ENCODE measurements at places on chromosomes 3 and 15.

GRCh38 chr15:68633231-68634121 lies 54.7 kb downstream of the CORO2B start:
- DNase-seq = no peak

DNA sequence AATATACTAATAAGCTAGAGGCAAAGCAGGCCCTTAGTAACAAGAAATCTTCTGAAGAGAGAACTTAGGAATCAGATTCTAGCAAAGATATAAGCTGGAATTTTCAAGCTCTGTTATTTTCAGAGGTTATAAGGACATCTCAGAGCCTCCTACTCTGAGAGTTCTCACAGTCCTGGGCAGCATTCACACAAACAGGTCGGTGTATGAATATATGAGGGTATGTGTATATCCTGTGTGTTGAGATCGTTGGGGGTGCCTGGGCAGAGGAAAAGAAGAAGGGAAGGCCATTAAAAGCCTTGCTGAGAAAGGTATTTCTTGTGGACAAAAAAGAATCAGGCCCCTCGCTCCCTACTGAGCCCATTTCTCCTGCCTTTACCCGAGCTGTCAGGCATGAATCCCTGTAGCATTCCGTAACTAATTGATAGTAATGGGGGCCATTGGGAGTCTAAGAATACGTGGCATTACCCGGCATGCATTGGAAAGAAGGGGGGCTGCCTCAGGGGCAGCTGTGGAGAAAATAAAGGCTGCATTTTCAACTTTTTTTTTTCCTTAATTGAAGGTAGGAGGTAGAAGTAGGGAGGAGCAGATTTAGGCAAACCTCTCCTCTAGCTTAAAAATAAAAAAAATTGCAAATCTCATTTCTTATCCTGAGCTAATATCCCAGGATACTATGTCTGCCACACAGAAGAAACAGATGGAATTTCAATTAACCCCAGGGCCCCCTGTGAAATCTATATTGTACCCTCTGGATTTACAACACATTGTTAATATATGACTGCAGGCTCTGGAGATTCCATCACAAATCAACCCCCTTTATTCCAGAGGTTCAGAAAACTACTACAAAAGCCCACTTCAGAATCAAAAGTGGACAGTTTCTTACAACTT lies 103.8 kb downstream of the GTPBP8 start:
- no peak for DNase-seq

DNA sequence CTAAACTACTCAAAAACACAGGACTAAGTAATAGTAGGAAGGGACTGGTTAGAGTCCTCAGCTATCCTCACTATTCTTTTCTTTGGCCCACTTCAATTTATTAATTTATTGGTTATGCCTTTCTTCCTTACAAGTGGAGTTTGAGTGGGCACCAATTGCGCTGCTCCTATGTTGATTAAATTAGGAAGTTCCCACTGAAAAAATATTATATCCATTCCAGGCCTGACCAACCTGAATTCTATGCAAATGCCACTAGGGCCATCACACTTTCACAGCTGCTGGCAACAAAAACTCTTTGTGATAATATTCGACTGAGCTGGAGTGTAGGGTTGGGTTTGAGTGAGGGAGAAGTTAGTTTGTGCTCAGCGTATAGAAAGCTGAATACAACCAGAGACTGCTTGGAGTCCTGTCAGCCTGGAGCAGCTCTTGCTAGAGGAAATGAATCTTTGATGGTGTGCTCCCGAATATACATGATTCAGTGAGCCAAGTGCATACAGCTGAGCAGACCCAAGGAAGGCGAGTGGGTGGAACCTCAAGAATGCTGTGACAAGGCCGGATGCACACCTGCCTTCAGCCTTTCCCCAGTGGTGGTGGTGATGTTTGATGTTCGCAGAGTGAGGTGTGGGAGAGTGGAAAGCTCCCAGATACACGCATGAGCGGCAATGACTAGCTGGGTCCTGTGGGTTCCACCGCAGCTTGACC lies 1.5 kb downstream of the ARHGEF3 start:
- no peak for DNase-seq

GRCh38 chr3:171556148-171556547 lies 95.9 kb upstream of the TNIK start:
- DNase-seq = no peak

GRCh38 chr3:76991165-76991564 lies 48.7 kb upstream of the ROBO2 start:
- DNase-seq = no peak

GRCh38 chr15:83100097-83100646 lies 7.3 kb upstream of the TM6SF1 start:
- DNase-seq = no peak

DNA sequence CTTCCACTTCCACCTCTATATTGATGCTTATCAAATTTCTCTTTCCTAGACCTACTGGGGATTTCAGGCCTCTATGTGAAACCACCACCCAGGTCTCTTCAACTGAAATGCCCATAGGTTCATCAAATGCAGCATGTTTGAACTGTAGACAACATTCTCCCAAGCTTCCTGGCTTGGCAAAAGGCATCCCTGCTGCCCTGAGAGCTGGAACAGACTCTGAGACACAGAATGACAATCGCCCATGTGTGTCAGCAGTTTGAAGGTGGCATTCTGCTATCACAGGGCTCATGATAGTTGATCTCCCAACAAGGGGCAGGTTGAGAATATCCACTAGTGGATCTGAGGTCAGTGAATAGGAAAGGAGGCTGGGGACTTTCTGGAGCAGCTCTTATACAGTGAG lies 200.7 kb downstream of the RPLP1 start:
- DNase-seq = no peak

DNA sequence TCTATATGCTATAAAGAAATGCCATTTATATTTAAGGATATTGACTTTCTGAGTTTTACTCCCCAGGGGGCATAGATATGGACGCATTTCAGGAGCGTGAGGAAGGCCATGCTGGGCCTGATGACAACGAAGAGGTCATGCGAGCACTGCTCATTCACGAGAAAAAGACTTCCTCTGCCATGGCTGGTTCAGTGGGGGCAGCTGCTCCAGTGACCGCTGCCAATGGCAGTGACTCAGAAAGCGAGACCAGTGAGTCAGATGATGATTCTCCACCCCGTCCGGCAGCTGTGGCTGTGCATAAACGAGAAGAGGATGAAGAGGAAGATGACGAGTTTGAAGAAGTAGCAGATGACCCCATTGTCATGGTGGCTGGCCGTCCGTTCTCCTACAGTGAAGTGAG lies 38.4 kb downstream of the GTF2E1 start:
- no peak for DNase-seq

GRCh38 chr3:106309274-106309673 lies 440.5 kb upstream of the CBLB start:
- no peak for DNase-seq

DNA sequence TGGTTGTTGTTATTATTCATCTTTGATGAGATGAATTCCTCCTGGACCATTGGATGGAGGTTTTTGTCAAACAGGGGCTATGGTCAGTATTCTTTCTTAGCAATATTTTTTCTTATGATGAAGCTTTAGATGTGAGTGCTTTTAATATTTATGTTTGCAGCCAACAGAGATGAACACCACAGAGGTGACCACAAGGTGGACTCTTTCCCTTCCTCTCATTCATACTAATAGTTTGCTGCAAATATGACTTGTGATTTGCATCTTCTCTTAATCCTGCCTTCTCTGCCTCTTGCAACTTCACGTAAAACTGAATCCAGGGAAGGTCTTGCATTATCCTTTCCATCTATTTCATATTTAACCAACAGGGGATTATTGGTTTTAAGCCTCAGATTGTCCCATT lies 473.1 kb upstream of the UBE2E2 start:
- no peak for DNase-seq

- DNase-seq = no peak
Observed at GRCh38 chr3:147903026-147903425, 493.9 kb downstream of the ZIC1 start.

- DNase-seq = no peak
Observed at GRCh38 chr3:117306299-117306698, 596.7 kb downstream of the TUSC7 start.

GRCh38 chr3:184908859-184909258 lies 96.9 kb downstream of the VPS8 start:
- DNase-seq = no peak

GRCh38 chr3:113532698-113533533 lies 561 bp downstream of the SIDT1 start:
- no peak for DNase-seq

DNA sequence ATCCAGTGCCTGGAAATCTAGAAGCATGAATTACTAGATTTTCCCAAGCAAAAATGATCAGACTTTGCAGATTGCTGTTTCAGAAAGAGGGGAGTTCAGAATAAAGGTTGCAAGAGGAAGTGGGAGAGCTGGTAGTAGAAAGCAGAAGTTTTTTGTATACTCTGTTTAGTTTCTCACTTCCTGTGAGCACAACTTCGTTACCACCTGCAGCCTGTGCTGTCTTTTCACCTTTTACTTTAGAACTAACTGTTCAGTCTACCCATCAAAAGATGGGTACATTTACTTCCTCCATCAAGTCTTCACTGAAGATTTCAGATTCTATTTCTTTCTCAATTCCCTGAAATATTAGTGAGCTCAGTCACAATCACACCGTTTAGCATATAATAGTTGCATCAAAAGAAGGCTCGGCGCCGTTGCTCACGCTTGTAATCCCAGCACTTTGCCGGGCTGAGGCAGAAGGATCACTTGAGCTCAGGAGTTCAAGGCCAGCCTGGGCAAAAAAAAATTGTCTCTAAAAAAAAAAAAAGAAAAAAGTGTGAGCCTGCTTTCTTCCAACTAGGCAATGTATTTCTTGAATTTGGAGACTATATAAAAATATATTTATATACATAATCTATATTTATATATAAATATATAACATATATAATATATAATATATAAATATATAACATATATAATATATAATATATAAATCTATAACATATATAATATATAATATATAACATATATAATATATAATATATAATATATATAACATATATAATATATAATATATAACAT lies 1.8 kb upstream of the CEP97 start:
- DNase-seq = no peak

DNA sequence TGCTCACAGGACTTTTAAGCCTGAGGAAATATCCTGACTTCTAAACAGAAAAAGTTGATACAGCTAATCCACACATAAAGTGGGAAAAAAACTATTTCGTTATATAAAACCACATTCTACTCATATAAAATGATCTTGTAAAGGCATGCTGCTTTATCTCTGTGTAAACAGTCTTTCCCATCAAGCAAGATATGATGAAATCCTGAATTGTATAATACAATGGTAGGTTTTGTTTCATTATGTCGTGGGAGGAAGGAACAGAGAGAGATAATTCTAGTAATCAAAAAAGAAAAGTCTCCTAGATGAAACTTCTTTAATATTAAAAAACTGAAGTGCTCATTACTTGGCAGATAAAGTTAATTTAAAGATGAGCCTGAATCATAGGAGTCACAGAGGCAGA lies 92.6 kb upstream of the SNTN start:
- DNase-seq = no peak

GRCh38 chr15:72827226-72827625 lies 43.7 kb upstream of the ADPGK start:
- DNase-seq = no peak

DNA sequence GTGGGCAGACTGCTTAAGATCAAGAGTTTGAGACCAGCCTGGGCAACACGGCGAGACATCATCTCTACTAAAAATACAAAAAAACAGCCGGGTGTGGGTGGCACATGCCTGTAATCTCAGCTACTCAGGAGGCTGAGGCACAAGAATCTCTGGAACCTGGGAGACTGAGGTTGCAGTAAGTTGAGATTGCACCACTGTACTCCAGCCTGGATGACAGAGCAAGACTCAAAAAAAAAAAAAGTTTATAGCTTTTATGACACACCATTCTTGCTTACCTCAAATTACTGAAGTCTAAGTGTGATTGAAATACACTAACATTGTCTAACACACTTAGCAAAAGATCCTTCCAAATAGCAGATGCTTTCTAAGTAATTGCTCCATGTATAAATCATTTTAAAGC lies 207.6 kb downstream of the STAG1 start:
- no peak for DNase-seq

GRCh38 chr3:39146083-39146501 lies 7.3 kb downstream of the CSRNP1 start:
- DNase-seq = no peak

DNA sequence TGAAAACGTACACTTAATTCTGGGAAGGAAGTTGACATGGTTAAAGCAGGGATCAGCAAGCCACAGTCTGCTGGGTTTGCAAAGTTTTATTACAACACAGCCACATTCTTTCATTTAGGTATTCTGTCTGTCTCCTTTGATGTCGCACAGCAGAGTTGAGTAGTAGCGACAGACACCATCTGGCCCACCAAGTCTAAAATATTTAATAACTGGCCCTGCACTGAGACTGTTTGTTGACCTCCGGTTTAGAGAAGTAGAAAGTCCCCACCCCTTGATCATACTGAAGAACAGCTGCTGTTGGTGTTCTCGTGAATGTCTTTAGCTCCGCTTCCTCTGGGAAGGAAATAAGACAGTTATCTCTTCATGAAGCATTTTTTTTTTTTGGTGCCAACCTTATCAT lies 66.2 kb downstream of the MCTP2 start:
- no peak for DNase-seq

All from stimulated activated CD8-positive, alpha-beta memory T cell treated with anti-CD3 and anti-CD28 coated beads, Interleukin-2, amount 100 ng/mL, for 1 hour (primary cell).